ENCODE measurements at places on chromosomes 1 and 21.
A peak's percentile ranks its signal among the peaks of the same experiment; 100 is the strongest.

GRCh38 chr1:33470495-33471012, 1.9 kb upstream of the ZSCAN20 start:
- DNase-seq: peak; percentile 33

- DNase-seq: no peak
Measured at GRCh38 chr1:59645893-59646292, 168.9 kb upstream of the HOOK1 start.

DNA sequence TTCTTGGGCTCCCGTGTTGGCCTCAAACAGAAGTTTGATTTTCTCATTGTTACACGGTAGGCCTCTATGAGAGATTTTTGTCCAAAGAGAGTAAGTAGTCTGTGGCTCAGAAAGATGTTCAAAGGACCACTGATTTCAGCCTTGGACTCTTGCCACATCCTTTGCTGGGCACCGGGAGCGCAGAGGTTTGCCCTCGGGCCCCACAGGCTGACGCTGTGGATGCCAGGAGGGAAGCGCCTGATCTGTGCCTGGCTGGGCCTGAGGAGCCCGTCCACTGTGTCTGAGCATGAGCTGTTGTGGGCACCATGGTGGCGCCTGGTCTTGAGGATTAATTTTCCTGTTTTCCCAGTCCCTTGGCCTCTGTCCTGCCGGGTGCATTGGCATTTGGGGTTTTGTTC, 52.3 kb downstream of the PCNT start:
- DNase-seq: no peak

DNA sequence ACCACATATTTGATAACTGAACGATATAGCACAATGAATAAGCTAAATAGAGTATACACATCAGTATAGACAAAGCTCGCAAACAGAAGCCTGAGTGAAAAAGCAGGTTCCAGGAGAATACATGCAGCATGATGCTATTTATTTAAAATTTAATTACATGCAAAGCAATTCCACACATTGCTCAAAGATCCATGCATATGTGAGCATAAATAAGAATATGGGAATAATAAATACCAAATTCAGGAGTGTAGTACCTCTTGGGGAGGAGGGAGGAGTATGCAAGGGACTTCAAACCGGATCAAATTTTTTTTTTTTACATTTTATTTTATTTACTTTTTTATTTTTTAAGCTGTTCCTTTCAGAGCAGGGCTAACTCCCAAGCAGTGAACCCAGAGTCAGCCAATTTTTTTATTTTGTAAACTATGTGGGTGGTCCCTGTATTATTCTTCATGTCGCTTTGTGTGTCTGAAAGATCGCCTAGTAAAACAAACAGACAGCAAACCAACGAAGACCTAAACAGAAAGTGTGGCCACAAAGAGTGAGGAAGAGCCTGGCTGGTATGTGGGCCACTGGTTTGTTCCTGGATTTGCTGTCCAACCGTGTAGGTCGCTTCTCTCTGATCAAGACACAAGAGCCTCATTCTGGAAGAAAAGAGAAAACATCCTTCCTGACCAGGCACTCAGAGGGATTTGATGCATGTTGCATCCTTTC, 4.2 kb upstream of the SHISAL2A start:
- no peak for DNase-seq

- DNase-seq: peak; percentile 55
Measured at GRCh38 chr1:91803847-91804545, 82.0 kb downstream of the TGFBR3 start.

DNA sequence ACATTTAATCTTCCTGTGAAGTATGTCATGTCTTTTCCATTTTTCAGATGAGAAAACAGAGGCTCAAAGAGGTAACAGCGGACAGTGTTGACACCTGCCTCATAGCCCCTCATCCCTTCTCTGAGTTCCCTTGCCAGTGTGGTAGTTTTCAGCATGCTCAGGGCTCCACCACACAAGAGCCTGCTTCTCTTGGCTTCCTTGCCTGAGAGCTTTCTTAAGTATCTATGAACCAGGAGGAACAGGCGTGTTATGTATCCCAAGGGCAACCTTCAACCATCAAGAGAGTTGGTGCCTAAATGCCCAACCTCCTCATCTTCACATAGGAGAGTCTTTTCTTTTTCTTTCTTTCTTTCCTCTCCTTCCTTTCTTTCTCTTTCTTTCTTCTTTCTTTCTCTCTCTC, 5.9 kb upstream of the PAFAH2 start:
- DNase-seq: no peak

GRCh38 chr21:41246808-41247207, 69.8 kb upstream of the FAM3B start:
- DNase-seq: no peak

- no peak for DNase-seq
Measured at GRCh38 chr1:156358641-156359040, 10.4 kb upstream of the RHBG start.

DNA sequence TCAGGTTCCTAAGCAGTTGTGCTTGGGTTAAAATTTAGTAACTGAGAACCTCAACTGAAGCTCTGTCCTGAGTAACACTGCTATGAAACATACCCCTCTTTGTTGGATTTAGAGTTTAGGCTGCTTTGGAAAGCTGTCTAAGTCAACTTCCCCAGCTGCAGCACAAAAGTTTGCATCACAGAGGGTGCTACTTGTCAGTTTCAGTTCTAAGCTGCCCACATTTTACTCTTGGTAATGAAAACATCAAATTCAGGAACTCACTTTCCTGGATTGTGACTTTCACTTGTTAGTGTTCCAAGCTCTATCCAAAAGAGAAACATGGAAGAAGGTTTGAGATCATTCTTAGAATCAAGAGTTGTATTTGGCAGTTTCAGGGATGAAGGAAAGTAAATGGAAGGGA, 191.7 kb upstream of the NFIA start:
- no peak for DNase-seq

DNA sequence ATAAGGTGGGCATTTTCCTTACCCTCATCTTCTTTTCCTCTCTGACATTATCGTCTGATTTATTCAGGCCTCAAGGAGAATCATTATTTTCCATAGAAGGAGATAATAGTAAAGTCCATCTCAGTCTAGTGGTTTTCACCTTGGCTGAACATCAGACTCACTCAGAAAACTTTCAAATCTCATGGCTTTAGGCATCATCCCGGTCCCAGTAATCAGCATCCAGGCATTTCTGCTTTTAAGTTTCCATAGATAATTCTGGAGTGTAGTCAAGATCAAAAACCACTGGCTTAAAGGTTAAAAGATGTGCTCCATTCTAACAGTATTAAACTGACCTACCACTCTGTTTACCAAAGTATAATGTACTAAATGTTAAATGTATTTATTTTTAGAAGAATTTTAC, 49.4 kb downstream of the RNF2 start:
- no peak for DNase-seq

GRCh38 chr21:16578912-16579311, 849.1 kb downstream of the USP25 start:
- no peak for DNase-seq

GRCh38 chr1:30600706-30601105, 122.7 kb downstream of the MATN1 start:
- no peak for DNase-seq

- DNase-seq: no peak
Measured at GRCh38 chr1:46961066-46961758, 19.9 kb upstream of the CYP4A11 start.

DNA sequence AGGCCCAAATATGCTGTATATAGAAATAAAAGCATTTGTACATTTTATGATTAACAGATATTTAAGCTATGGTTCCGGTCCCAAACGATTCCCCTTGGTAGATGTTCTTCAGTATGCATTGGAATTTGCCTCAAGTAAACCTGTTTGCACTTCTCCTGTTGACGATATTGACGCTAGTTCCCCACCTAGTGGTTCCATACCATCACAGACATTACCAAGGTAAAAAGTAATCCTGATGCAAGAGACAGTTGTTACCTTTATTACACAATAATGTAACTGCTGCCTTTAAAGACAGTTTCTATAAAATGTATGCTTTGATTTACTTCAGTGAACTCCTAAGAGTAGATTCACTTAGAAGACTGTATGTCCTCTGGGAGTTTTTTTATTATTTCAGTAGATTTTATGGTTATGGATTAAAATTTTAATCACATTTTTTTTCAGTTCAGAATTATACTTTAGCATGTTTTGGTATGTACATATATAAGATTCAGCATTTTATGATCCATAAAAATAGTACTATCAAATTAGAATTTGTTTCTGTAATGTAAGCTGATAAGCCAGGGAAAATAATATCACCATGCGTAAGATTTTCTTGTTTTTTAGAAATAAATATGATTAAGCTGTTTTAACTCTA, 96.5 kb downstream of the USP25 start:
- DNase-seq: no peak

DNA sequence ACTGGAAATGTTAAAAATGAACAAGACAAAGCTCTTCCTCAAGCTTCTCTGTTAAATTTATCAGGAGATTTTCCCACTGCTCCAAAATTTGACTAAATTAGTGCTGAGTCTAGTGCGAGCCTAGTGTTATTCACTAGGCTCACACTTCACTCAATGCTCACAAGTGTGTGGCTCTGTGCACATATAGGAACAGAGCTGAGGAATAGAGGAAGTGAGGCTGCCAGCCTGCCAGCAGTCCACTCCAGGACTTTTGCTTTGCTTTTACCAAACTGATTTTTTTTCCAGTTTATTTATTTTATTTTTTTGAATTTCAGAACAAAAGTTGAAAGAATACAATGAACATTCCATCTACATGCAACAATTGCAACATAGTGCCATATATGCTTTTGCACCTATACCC, 87.2 kb downstream of the VAV3 start:
- no peak for DNase-seq

GRCh38 chr1:221793439-221794078, 51.7 kb upstream of the DUSP10 start:
- DNase-seq: no peak

GRCh38 chr1:39976732-39977131, 21.8 kb downstream of the MFSD2A start:
- no peak for DNase-seq

DNA sequence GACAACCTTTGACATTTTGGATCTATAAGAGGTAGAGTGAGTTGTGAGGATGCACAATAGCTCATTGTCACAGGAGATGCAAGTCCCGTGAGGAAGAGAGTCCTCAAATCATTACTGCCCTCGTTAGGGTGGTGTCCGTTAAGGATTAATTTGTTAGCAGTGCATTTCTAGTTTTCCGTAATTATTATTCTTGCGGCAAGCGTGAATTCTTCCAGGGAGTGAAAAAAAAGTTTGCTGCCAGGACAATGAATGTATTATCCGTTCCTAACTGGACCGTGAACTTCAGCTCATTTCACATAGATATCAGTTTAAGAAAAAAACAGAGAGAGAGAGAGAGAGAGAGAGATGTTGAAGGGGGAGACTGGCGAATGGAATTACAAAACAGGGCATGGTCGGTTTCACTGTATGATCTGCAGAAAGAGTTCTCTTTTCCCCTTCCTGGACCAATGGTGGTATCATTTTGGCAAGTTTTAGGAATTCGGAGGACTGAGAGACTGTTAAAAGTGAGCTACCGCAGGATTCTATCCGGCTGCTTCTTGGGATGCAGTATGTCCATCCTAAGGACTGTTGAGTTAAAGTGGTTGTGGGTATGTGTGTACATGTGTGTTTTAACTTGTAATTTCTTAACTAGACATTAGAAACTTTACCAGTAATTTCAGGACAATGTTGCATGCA, 216.0 kb upstream of the NFIA start:
- no peak for DNase-seq

DNA sequence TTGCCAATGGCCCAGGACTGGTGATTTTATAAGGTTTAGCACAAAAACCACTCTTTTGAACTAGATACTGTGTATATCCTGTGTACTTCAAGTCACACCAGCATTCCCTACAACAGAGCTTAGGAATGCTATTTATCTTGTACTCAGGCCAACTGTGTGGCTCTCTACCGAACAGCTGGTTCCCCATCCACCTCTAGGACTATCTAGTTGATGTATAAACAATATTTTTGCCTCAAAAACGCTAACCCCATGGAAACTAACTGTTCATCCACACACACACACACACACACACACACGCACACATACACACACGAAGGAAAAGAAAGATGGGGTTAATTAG, 28.7 kb upstream of the SLC45A3 start:
- no peak for DNase-seq

- no peak for DNase-seq
Measured at GRCh38 chr1:153386500-153386901, 4.4 kb downstream of the S100A8 start.

DNA sequence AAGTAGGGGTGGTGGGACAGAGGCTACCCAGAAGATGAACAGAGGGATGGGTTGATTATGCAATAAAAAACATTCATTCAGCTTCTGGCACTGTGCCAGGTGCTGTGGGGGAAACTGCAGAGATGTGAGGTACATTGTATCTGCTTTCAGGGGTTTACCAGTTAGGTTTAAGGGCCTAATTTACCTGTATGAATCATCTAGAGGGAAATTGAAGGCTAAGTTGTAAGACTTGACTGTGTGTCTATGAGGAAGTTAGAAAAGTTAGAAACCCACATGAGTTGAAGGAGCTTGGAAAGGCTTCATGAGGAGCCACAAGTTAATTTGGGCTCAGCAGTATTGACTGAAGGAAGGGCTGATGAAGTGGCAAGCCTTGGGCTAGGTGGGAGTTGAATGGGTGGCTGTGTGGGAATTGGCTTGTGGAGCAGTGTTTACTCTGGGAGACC, 36.7 kb upstream of the APOBEC4 start:
- DNase-seq: no peak

DNA sequence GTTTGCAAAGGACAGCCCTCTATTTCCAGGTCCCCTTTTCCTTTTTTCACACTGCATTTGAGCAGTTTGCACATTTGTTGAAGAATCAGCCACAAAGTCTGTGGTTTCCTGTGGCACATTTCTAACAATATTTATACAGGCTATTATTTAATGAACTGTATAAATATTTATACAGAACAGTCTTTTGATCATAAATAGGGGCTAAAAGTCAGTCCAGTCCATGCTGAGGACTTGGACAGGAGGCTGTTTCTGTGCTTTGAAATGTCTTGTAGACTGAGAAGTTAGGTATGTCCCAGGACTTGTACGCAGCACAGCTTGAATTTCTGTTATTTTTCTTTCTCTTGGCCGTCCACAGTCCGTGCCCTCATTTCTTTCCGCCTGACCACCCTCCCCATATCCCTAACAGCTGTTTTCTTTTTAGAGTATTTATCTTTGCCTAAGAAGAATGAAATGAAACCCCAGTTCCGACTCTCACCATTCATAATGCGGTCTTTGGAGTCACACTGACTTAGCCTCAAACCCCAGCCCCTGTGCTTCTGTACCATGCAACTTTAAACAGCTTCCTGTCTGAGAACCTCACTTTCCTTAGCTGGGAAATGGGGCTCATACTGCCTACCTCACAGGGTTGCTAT, 19.7 kb downstream of the FGGY start:
- DNase-seq: no peak

DNA sequence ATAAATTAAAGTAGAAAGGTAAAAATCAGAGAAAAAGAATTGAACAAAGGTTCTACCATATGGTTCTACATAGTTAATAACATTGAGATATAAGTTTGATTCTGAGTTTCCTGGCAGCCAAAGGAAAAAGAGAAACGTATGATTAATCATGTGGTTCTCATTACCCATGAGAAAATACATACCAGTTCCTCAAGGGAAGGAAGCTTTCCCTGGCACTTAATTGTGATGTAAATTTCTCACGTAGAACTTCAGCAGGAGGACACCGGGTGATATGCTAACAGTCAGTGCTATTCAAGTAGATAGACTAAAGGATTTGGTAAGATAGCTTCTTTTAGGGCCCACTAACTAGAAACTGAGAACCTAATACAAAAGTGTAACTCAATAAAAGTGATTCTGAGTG, 218.5 kb downstream of the NFIA start:
- DNase-seq: no peak

All from stimulated activated CD4-positive, alpha-beta T cell treated with anti-CD3 and anti-CD28 coated beads, Interleukin-1b, Interleukin-23, amount 100 ng/mL, for 24 hours (primary cell).